ENCODE measurements at places on chromosomes 2 and 18.
A peak's percentile ranks its signal among the peaks of the same experiment; 100 is the strongest.

DNA sequence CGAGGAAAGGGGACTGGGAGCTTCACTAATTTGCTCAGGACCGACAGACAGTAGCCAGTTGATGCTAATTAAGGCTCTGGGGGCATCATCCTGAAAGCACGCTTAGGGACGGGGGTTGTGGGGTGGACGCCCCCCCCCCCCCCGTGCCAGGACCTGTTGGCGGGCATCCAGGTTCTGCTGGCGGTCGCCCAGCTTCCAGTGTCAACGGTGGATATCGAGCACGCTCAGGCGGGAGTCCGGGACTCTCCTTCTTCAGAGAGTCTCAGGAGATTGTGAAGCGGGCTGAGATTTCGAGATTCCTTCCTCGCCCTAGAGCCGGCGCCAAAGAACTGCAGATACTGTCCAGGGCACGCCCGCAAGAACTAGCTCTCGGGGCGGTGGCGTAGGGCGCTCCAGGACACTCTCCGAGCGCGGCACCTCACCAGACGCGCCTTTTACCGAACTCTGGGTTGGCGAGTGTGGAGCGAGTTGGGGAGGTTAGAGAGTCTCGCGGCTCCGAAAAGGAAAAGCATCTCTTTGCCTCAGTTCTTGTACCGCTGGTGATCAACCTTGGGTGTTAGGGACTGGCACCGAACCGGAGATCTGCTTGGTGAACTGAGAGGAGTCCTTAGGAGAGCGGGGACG lies 5.6 kb downstream of the RAX start:
- no peak for DNase-seq

DNA sequence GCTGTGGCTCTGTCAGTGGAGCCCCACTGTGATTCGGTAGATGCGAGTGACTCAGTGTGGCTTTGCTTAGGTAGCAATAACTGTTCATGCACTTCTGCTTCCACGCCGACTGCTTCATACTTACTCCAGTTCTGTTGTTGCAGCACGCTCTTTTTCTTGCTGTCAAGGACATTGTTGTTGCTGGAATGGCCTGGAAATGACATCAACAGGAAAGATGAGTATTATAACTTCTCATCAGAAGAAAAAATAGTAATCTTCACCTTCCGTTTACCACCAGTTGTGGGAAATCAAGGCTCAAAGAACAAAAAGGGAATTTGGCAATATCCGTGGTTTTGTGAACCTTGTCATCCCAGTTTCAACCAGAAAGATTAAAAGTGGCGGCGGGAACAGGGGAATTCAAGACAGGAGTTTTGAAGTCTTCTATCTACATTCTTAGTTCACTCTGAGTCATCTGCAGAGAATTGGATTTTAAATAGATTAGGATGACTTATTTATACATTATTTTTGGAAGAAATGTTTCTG lies 8.3 kb downstream of the TM4SF20 start:
- peak; percentile 97 for DNase-seq

DNA sequence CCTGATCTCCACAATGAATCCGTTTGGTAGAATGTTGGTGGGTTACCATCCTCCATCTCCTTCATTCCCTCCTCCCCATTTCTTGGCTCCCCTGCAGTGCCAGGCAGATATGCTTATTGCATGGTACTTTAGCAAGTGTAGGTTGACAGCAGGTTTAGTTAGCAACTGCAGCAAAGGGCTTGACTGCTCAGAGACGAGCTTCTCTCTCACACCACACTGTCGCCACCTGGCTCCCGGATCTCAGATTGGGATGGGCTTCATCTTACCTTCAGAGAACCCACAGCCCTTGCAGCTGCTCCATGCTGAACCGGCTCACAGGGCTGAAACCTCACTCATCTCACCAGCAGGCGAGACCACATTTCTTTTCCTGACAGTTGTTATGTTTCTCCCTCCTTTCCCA lies 88.8 kb downstream of the VWA3B start:
- DNase-seq: no peak

DNA sequence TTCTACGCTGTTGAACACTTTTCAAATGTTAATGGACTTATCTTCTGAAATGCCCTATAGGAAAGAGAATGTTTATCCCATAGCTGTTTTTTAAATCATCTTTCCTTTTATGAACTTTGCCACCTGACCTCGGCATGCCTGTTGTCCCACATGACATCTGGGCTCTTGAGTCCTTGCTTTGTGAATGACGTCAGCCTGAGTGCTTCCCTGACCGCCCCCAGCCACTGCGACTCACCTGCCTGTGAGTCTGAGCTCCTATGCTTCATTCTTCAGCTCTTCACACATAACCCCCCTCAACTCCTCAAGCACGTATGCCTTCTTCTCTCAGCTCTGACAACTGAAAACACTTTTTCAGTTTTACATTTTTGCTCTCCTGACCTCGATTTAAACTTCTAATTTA lies 166.8 kb downstream of the DCDC2C start:
- DNase-seq: no peak

GRCh38 chr2:105393373-105394055 lies 5.3 kb downstream of the FHL2 start:
- no peak for DNase-seq

DNA sequence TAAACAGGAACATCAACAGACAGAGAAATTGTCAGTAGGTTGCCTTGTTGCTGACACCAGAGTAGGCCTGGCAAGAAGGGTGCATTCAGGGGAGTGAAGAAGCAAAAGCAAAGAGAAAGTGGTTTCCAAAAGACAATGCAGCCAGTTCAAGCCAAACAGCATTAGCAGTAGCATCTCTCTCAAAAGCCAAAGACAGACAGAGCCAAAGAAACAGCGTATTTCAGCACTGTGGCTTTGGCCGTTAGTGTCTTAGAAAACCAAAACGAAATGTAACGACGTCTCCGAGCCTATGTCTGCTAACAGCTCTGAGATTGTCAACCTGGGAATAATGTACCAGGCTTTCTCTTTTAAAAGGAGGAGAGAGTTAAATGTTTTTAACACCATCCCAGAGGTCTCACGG lies 178.6 kb downstream of the NRP2 start:
- DNase-seq: no peak

- DNase-seq: no peak
Observed at GRCh38 chr18:13434854-13435253, 216.3 kb downstream of the LDLRAD4 start.

GRCh38 chr2:17059458-17059857 lies 393.8 kb upstream of the CYRIA start:
- DNase-seq: no peak

DNA sequence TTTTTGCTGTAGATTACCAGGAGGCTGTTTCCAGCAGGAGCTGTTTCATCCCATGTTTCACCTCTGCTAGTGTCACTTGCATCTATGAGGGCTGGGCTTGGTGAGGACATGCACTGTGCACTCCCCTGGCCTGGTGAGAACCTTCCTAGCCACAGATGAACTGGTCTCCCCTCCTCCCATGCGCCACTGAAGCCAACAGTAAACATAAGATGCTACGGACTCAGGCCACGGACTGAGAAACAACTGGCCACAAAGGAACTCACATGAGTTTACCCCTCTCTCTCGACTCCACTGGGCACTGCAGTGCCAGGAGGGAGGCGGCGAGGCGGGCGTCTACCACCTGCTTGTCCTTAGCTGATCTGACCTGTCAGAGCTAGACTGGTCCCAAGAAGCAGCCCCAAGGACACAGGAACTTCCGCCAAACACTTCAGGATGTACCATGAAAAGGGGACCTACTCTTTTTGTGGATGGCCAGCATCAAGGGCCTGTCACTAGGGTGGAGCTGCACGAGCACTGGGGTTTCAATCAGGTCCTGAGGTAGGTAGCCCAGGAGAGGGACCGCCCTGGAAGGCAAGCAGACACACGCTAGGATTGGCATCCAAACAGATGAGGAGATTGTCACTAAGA lies 22.8 kb upstream of the HES6 start:
- DNase-seq: no peak

GRCh38 chr2:220999356-220999755 lies 572.7 kb downstream of the EPHA4 start:
- no peak for DNase-seq

Measured in inflammatory macrophage treated with lipopolysaccharide for 4 hours (primary cell).